ENCODE measurements at places on chromosomes 3 and 15.

GRCh38 chr3:64185436-64185835 is 39.8 kb downstream of the PRICKLE2 start:
- no peak for DNase-seq

- DNase-seq: no peak
Observed at GRCh38 chr3:168048414-168049330, 47.1 kb downstream of the GOLIM4 start.

DNA sequence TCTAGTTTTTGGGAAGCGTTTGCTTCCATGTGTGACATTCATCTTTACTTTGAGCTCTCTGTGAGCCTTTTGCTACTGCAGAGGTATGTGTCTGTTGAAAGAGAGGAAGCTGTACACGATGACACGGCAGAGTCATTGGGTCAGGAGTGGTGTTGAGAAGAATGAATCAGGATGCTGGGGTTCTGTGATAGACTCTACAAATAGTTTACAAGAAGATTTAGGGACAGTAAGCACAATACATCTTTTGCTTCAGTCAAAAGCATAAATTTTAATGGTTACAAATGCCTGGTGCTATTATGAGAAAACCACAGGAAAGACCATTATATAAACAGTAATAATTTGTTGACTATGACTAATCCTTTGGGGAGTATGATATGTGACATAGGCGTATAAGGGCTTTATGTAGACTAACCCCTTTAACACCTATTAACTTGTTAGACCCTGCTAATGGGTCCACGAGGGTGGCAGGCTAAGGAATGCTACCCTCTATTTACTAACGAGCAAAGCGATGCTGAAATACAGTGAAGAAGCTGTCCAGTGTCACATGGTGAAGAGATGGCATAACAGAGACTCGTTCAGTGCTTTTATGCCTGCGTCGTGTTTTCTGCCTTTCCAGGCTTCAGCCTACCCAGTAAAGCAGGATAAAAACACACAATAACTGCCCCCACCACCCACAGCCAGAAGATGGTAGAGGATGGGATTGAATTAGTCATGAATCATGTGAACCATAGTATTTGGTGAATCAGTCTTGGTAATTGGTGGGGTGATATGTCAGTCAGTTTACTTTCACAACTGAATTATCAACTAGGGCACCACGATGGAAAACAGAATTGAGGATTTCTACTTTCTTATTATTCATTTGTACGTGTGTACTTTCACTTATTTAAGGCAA is 118.8 kb downstream of the LPP start:
- peak; percentile 84 for DNase-seq

DNA sequence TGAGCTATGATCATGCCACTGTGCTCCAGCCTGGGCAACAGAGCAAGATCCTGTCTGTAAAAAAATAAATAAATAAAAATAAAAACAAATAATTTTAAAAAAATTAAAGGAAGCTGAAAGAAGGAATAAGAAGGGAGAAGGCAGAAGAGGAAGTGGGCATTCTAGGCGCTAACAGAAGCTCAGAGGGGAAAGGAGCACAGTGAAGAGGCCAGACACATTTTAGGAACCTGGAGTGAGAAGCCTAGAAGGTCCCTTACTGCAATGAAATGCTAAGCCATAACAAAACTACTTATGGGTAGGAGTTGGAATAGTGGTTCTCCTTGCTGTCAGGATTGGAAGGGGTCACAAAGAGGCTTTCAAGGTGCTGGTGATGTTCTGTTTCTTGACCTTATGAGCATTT is 64.0 kb downstream of the ITGB5 start:
- DNase-seq: no peak

GRCh38 chr15:71138473-71138872 is 23.2 kb downstream of the THSD4 start:
- no peak for DNase-seq

DNA sequence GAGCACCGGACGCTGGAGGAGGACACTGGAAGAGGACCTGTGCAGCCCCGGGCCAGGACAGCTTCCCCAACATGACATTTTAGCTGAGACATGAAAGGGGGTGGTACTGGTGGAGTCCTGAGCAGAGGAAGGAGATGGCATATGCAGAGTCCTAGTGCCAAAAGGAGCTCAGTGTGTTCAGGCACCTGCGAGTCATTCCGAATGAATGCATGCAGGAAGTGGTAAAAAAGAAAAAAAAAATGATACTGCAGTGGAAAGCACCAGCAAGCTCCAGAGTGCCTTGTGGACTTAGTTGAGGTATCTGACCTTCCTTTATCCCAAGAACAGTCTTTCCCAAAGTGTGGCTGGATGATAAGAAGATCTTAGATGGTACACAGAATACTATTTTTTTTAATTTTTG is 6.6 kb upstream of the ZNF148 start:
- no peak for DNase-seq

- DNase-seq: peak; percentile 8
Observed at GRCh38 chr3:133895208-133896001, at the start of gene RAB6B. Gene RAB6B (minus strand): TSS chr3:133895882. CDS start chr3:133895466, 416 bp downstream.

GRCh38 chr3:186298876-186299275 is 63.2 kb downstream of the DGKG start:
- no peak for DNase-seq

DNA sequence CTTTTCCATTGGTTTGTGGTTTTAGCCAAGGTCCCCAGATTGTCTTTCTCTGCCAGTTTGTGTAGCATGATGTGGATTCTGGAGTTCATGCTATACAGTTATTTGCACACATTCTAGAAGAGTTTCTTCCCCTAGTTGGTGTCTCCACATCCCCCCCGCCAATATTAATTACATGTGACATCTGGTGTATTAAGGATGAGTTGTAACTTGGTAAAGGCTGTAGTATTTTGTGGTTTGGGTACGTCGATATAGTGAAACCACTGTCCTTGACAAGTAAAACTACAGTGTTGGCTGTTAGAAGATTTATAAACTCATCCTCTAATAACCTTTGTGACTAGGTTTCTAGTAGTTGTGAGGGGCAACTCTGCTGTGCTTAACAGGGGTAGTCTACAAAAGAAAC is 23.7 kb upstream of the P4HTM start:
- DNase-seq: no peak

DNA sequence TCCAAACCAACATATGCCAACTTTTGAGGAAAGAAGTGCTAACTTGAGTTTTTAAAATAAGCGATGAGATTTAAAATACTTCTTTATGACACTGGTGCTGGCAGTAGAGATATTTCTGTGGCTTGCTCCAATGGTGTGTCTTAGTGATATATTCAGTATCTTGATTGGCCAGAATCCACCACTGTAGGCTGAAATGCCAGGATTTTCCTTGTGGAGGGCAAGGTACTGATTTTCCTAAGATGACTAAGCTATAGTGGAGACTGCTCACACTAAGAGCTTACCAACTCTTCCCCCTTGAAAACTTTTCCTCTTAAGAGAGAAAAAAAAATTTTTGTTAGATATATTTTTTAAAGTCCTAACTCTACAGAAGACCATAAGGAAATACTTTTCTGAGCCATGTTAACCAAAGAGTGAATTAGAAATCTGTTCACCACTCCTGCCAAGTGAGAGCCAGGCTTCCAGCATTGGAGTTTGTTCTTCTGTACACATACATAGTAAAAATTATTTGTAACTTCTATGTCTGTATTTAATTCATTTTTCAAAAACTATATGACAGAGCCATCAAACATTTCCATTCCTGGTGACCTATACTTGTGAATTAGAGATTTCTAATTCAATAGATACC is 109.1 kb downstream of the PPP2R3A start:
- DNase-seq: no peak
